ENCODE measurements at places on chromosomes 6 and 20.

DNA sequence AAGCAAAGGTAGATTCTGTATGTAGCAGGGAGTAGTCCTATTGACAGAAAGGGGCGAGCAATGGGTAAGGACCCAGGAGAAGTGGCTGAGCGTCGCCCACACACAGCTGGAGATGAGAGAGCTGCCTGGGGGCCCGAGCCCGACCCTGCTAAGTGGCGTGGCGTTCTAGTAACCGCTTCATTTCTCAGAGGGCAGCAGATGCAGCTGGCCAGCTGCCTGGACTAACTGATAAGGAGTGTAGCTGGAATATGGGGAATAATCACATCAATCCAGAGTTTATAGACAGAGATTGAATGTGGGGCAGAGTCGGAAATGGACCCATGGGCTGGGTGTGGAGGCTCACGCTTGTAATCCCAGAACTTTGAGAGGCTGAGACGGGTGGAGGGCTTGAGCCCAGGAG lies 64.4 kb downstream of the EZR start:
- H3K27ac ChIP-seq: no peak overlapping the region
- no peak overlapping the region for H3K4me3 ChIP-seq
- H3K36me3 ChIP-seq: no peaks in the 10 kb centered on the region
- no peaks in the 10 kb centered on the region for H3K27me3 ChIP-seq
- H3K4me1 ChIP-seq: peaks cover 7% of the 10 kb centered on the region
- no peak for DNase-seq

- H3K4me3 ChIP-seq: peak overlapping the region; percentile 45
- H3K27me3 ChIP-seq: peaks cover 45% of the 10 kb centered on the region
- no peak overlapping the region for H3K27ac ChIP-seq
Observed at GRCh38 chr6:83854001-83854501, 891 bp downstream of the RIPPLY2 start.

DNA sequence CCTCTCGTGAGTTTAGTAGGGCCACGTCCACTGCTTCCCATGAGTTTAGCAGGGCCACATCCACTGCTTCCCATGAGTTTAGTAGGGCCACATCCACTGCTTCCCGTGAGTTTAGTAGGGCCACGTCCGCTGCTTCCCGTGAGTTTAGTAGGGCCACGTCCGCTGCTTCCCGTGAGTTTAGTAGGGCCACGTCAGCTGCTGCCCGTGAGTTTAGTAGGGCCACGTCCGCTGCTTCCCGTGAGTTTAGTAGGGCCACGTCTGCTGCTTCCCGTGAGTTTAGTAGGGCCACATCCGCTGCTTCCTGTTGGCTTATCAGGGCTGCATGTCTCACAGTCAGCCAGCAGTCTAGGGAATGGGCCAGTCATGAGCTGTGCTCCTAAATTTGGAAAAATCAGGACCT lies 113.7 kb upstream of the QKI start:
- DNase-seq: no peak
- H3K4me1 ChIP-seq: no peaks in the 10 kb centered on the region
- H3K36me3 ChIP-seq: no peaks in the 10 kb centered on the region
- no peak overlapping the region for H3K4me3 ChIP-seq
- peaks cover 4% of the 10 kb centered on the region for H3K27me3 ChIP-seq

DNA sequence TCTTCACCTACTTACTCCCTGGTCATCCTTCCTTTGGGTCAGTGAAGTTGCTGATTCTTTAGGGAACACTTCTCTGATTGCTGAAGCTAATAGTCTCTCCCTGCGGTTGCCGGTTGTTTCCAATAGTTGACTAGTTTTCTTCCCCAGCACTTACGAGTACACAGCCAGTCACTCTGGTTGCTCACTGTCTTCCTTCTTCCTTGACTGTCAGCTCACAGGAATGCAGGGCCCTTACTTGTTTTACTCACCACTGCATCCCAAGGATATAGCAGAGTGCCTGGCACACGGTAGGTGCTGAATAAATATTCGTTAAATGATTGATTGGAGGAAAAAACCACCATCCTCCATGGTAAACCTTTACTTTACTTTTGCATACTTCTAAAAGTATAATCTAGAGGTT lies 345.0 kb downstream of the QKI start:
- no peak for DNase-seq
- no peaks in the 10 kb centered on the region for H3K36me3 ChIP-seq
- H3K27me3 ChIP-seq: peaks cover 3% of the 10 kb centered on the region

DNA sequence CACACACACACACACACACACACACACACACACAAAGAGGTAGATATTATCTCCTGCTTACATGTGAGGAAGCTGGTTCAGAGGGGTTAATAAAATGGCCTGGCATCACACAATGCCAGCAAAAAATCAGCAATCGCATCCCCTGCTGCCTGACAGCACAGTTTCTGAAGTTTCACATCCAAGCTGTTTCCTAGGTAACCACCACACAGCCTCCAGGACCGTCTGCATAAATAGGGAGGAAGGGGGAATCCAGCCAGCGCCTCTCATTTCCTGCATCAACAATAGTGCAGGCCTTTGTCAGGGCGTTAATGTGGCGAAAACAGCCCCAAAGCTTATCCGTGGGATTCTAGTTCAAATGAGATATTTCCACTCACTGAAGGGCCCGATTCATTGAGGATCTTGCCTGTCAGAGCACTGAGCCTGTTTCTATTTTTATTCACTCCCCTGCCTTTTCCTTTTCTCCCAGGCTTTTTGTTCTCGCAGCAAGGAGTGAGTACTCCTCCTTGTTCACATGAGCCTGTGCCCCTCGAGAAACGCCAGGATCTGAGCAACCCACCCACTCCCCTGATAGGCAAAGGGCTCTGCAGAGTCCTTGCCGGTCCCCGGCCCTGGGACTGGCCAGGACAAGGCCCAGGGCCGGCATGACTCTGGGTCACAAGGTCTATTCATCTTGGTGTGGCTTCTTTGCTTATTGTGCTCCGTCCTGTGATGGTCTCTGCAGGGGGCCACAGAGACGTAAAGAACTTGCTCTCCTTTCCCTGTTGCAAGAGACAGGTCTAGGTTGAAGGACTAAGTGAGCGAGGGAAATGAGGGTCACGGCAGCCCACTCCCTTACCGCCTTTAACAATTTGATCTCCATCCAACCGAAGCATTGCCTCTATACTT lies 32.7 kb downstream of the TUBB2B start:
- H3K4me1 ChIP-seq: no peaks in the 10 kb centered on the region
- no peak for DNase-seq
- H3K36me3 ChIP-seq: no peaks in the 10 kb centered on the region
- no peak overlapping the region for H3K27ac ChIP-seq
- H3K27me3 ChIP-seq: peaks cover 5% of the 10 kb centered on the region

DNA sequence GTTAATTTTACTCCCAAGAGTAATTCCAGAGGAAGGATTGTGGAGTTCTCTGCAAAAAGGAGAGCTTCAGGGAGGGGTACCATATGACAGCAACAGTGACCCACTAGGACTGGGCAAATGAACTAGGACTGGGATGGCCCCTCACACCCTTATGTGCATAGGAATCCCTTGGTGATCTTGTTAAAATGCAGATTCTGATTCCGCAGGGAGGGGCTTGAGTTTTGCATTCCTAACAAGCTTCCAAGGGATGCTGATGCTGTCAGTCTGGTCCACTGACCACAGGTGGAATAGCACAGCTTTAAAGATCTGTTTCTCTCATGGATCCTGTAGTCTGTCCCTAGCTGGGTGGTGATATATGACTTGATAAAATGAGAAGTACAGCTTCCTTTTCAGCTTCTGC lies 6.3 kb upstream of the FOXA2 start:
- no peak overlapping the region for H3K4me3 ChIP-seq
- DNase-seq: no peak
- H3K27ac ChIP-seq: no peak overlapping the region
- no peaks in the 10 kb centered on the region for H3K36me3 ChIP-seq

GRCh38 chr6:156348424-156348823 lies 428.8 kb upstream of the ARID1B start:
- no peak for DNase-seq
- no peak overlapping the region for H3K27ac ChIP-seq
- peaks cover 18% of the 10 kb centered on the region for H3K4me1 ChIP-seq
- no peak overlapping the region for H3K4me3 ChIP-seq
- H3K27me3 ChIP-seq: peaks cover 6% of the 10 kb centered on the region
- H3K36me3 ChIP-seq: no peaks in the 10 kb centered on the region

DNA sequence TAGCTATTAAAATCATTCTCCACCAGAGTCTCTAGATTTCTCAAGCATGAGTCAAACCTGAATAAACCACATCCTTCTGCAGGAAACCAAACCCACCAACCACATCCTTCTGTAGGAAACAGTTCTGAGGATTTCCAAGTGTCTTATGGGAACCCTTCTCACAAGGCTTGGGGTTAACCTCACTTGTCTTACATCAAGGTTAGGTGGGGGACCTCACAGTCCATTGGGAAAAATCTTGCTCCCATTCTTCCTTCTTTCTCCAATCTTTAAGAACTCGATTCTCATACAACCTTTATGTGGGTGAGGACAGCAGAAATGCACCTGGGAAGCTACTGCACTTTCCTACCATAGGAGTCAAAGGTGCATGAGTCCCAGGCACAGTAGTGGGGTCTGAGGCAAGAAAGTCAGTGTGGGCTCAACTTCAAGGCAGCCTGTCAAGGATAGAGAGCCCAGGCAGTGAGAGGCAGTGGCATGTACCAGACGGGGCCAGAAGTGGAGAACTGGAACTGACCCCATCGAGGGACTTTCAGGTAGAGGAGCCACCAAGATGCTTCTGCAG lies 114.5 kb downstream of the SLC22A3 start:
- peaks cover 8% of the 10 kb centered on the region for H3K27me3 ChIP-seq
- peak overlapping the region; percentile 25 for H3K4me3 ChIP-seq
- no peaks in the 10 kb centered on the region for H3K36me3 ChIP-seq
- no peak for DNase-seq

DNA sequence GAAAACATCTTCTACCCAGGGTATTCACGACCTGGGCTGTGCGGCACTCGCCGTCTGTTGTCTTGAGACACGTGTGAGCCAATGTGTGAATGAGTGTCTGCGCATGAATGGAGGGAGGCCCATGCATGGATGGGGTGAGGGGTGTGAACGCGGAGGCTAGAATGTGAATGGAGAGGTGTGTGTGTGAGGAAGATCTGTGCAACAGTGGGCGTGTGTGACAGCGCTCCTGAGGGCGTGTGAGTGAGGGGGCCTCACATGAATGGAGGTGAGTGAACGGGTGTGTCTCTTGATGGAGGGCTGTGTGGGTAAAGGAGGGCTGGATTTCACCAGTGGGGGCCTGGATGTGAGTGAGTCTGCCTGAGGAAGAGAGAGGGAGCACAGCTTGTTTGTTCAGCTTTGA lies 146.0 kb downstream of the LRFN2 start:
- H3K4me3 ChIP-seq: no peak overlapping the region
- no peak for DNase-seq
- no peak overlapping the region for H3K27ac ChIP-seq
- peaks cover 3% of the 10 kb centered on the region for H3K27me3 ChIP-seq
- no peaks in the 10 kb centered on the region for H3K4me1 ChIP-seq
- no peaks in the 10 kb centered on the region for H3K36me3 ChIP-seq

DNA sequence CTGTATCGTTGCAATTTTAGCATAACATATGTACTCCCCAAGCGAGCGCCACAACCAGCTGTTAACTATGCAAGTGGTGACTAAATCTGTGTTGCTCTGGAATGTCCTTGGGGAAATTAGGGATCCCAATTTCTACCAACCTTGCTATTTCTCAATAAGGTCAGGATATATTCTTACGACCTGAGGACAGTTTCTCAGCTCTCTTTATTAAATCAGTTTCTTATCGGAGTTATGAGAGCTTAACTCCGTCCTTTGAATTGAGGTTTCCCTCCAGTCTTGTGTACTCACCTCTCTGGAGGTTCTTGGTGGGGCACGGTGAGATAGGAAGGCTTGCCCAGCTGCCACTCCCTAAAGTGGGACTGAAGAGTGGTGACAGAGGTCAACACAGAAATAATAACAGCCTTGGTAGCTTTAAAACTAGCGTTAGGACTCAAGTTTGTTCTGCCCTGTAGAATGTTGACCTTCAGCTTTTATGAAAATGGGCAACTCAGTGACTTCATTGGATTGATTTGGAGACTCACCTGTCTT lies 694 bp downstream of the MRPS18B start:
- H3K27me3 ChIP-seq: no peaks in the 10 kb centered on the region
- peaks cover 24% of the 10 kb centered on the region for H3K4me1 ChIP-seq
- H3K36me3 ChIP-seq: peaks cover 71% of the 10 kb centered on the region
- H3K4me3 ChIP-seq: peak overlapping the region; percentile 99
- H3K27ac ChIP-seq: peak overlapping the region; percentile 99
- DNase-seq: no peak

GRCh38 chr20:1252416-1252815 lies 13.7 kb upstream of the SNPH start:
- no peaks in the 10 kb centered on the region for H3K36me3 ChIP-seq
- H3K4me3 ChIP-seq: no peak overlapping the region
- H3K4me1 ChIP-seq: no peaks in the 10 kb centered on the region
- DNase-seq: no peak
- peaks cover 21% of the 10 kb centered on the region for H3K27me3 ChIP-seq

Data from activated B cell treated with CpG ODN at 0.5 μM for 24 hours (primary cell).